ENCODE measurements at places on chromosomes 11 and 22.

DNA sequence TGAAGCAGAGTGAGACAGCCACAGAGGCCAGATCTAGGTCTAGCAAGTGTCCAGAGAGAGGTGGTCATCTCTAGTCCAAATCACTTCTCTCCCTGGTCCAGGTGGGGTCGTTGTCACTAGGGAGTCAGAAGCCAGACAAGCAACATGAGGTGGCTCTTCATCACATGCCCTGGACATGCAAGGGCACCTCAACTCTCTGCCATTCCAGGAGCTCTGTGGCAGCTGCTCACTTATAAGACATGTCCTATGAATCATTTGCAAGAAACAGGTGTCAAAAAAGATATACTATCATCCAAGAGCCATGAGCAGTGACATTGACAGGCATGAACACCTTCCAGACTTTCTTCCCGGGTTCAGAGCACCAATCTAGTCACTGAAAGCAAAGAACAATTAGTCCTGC lies 130.8 kb downstream of the GALNT18 start:
- DNase-seq, result no peak

DNA sequence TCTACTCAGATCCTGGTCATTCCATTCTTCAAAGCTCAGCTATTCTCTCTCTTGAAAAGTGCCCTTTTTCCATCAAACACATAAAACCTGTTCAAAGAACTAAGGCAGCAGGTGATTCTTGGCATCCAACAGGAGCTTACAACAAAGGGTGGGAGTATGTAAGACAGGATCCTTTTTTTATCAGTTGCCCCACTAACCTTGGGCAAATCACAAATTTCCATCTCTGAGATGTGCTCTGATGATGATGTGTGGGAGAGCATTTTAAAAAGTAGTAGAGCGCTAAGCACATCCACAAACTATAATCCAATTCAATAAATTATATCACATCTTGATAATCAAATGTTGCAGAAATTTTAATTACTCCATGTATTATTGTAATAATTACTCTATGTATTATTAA lies 53.7 kb upstream of the FDX1 start:
- no peak for DNase-seq

DNA sequence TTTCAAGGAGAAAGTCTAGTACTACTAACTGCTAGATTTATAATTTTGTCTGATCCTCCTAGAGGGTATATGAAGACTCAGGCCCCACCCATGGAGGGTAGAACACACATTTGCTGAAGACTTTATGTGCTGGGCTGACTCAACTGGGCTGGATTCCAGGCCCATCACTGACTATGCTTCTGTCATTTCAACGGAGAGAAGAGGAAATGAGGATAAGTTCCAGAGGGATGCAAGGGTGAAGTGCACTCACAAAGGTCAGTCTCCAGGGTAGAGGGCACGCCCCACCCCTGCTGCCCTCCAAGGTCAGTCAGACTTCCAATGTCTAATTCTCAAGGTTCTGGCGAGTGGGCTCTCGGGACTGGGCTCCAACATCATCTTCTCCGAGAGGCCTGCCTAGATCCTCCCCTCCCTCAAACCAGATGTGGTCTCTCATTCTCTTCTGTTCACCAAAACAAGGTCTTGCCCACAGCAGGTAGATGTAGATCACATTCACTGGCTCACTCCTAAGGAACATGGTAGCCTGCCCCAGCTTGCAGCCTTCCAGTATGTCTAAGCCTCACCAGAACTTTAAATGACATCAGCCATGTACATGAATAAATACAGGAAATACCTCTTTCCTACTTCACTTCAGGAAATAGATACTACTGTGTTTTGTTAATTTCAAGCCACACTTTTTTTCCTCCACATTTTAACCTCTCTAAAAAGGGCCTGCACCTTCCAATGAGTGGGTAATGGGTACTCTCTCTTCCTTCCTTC lies 7.3 kb upstream of the C11orf86 start:
- no peak for DNase-seq

DNA sequence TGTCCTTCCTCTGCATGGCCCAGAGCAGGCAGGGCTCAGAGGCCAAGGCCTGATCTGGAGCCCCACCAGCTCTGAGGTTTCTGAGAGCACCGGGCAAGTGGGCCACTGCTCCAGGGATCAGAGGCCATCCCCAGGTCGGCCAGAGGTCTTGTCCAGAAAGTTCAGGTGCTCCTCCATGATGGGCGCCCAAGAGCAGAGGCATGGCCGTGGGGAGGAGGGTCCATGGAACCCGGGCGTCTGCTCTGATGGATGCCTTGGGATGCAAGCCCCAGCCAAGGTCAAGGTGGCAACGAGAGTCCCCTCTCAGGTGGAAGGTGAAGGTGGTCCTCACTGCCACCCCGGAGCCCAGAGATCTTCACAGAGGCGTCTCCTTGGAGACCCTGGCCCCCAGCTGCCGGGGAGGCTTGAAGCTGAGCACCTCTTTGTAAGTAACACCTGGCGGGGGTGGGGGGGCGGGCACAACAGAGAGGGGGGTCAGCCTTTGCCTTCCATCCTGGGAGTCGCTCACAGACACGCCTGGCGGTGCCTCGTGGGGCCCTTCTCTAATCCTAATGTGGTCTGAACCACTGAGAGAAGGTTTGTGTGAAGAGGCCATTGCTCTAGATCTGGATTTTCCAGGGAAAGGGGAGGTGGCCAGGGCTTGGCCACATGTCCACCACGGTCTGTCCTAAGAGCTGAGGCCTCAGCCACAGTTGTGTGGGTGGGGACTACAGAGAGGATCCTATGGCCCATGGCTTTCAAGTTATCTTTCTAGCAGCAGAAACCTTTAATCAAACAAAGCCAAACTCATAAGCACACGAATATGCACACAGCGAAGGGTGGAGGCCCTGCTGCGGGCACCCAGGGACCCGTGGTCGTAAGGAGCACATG lies 2.2 kb upstream of the HDAC10 start:
- no peak for DNase-seq

DNA sequence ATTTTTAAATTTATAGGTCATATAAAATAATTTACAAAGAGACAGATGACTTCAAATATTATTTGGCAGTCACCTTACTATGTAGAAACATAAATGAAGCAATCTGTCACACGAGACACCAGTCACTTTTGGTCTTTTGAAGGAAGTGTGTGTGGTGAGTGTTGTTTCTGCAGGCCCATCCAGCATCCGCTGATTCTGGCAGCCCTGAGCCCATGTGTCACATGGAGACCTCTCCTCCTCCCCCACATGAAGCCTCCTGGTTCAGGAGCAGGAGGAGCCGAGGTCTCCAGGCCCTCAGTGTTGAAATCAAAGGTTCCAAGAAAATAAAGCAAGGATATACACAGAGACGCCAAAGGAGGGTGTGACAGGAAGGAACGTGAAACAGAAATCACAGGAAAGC lies 60.1 kb downstream of the ARFGAP3 start:
- DNase-seq, result no peak

DNA sequence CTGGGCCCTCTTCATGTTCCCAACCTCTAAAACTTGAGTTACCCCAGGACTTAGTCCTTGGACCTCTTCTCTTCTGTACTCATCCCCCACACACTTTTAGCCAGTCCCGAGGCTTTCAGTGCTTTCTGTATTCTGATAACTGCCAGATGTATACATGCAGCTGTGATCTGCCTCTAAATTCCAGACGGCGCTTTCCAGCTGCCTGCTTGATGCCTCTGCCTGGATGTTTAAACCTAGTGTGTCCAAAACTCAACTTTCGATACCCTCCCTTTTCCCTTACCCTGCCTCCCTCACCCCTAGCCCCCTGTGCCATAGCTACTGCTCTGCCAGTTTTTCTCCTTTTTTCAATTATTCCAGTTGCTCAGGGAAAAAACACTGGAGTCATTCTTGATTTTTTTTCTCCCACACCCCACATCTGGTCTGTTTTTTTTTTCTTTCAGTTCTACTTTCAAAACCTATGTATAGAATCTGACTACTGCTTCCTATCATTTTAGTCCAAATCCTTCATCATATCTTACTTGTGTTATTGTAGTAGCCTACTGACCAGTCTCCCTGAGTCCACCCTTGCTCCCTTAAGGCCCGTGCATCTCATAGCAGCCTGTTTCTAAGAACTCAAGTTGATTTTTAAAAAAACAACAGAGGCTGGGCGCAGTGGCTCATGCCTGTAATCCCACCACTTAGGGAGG lies 32.9 kb upstream of the TECTA start:
- no peak for DNase-seq

DNA sequence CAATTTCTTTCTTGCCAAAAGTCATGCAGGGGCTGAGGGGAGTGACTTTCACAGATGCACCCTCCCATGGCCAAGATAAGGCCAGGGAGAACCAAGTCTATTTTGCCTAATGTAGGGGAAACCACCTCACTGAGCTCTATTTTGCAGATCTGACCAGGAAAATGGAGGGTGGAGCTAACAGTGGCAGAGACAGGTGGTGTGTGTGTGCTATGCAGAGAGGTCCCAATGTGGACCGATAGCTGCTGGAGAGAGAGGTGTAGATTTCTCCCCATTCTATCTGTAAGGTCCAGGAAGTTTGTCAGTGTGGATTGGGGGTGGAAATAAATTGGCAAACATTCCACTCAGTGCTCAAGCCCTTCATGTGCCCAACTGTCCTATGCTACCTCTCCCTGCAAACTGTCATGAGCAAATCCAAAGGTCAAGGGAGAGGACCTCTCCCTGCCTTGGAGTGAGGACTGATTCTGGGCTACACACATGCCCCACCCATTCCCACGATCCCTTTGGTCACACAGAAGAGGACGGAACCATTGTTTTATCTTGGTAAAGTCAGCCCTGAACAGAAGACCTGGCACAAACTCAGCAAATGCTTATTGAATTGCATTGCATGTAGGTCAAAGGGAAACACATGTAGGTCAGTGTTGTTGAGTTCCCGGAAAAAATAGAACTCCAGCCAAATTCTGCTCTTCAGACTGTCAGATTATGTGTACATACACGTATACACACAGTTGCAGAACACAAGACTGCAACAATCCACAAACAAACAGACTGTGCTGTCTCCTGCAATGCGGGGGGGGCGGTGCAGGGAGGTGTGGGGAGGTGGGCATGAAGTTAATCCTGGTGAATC lies 65.9 kb downstream of the C11orf58 start:
- DNase-seq, result no peak

- DNase-seq, result no peak
These were observed 99.1 kb upstream of the CHRM4 start for GRCh38 chr11:46490666-46491065.

- DNase-seq, result no peak
These were observed 143.7 kb downstream of the SNX19 start for GRCh38 chr11:130772266-130773227.

DNA sequence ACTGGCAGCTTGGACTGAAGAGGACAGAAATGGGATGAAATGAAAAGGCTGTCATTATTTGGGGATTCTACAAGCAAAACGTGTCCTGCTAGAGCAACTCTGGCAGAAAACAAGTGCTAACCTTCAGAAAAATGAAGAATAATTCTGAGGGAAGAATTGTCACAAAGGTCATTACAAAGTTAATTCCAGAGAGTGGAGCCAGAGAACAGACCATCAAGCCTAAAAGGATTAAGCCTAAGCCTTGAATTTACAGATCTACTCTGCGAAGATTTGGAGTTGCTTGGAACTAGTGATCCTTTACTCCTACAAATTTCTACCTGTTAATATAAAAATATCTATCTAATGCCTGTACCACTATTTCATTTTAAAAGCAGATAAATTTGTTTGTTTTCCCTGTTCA lies 1077.3 kb upstream of the CNTN5 start:
- no peak for DNase-seq

- no peak for DNase-seq
These were observed 38.3 kb downstream of the NCAM1 start for GRCh38 chr11:112999520-112999919.

GRCh38 chr11:69394869-69395246 lies 86.6 kb upstream of the LINC01488 start:
- no peak for DNase-seq

DNA sequence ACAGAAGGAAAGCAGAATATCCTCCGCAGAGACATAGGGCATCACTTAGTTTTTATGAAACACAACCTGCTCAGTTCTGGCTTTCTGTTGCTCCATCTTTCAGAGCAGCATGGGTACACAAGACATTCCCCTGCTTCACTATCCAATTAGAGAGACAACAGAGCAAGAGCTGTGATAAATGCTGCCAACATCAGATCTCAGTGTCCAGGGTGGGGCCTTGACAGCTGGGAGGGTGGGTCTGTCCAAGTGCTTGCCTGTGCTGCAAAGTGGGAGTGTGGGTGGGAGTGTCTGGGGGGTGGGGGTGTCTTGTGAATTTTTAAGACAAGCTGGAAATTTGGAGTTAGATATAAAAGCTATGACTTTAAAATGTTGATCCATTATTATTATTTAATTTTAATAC lies 369.6 kb downstream of the TENM4 start:
- DNase-seq, result no peak

GRCh38 chr11:91749251-91749650 lies 475.4 kb upstream of the FAT3 start:
- DNase-seq, result no peak

DNA sequence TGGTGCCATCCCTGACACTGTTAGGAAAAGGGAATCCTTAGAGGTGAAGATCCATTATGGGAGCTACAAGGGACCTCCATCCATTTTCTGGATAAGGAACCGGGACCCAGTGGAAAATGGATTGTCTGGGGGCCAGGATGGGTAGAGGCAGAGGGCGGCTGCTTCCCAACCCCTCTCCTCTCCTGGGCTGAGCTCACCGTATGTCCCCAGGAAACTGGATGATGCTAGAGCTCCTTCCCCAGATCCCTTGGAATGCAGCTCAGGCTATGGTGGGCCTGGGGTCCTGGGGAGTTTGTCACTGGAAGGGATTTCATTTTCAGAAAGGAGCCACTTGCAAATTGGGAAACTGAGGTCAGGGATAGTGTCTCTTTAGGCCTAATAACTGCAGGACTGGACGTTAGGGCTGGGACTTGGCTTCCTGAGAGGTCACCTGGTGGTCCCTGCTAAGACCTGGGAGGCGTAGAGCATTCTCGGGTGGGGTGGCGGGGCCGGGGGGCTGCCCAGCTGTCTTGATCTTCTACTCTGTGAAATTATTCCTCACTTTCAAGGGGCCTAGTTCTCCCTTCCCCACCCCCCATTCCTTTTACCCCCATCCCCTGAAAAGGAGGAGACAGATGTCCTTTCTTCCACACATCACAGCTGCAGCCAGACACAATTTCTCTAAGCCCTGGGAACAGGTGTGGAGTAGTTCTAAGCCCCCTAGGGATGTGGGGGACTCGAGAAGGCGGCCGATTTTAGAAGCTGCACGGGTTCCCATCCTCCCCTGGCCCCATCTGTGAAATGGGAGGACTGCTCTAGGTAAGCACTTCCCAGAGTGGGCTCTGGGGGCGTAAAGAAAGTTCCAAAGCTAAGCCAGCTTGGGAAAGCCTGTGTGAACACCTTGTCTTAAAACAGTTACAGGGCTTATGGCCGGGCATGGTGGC lies 99.8 kb downstream of the PKNOX2 start:
- no peak for DNase-seq

GRCh38 chr22:29311464-29312217 lies 3.9 kb downstream of the RASL10A start:
- DNase-seq, result no peak

- no peak for DNase-seq
These were observed 14.9 kb upstream of the GALNT18 start for GRCh38 chr11:11636671-11637070.

DNA sequence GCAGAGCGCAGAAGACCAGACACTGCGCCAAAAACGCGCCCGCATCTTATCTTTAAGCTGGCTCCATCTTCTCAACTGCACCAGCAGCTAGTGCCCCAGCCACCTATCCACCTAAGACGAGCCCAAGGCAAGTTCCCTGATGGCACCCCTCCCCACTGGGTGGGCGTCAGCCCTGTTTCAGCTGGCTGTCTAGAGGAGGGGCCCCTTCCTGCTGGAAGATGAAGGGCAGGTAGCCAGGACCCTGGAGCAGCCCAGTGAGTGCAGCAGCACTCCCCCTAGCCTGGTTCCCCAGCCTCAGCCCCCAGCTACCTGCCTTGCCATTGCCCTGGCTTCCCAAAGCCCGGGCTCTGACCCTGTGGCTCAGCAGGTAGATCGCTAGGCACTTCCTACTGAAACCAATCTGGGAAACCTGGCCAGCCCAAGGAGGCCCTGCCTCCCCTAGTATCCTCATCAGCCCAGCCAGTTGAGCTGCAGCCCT lies 28.3 kb downstream of the ARVCF start:
- DNase-seq, result no peak

All from activated gamma-delta T cell (primary cell).